ENCODE measurements at places on chromosomes 4 and X. TPM values are rescaled to one million over a fixed set of nuclear protein-coding genes. Genes with fewer than 3 reads are reported as not detected.
A peak's percentile ranks its signal among the peaks of the same experiment; 100 is the strongest.

DNA sequence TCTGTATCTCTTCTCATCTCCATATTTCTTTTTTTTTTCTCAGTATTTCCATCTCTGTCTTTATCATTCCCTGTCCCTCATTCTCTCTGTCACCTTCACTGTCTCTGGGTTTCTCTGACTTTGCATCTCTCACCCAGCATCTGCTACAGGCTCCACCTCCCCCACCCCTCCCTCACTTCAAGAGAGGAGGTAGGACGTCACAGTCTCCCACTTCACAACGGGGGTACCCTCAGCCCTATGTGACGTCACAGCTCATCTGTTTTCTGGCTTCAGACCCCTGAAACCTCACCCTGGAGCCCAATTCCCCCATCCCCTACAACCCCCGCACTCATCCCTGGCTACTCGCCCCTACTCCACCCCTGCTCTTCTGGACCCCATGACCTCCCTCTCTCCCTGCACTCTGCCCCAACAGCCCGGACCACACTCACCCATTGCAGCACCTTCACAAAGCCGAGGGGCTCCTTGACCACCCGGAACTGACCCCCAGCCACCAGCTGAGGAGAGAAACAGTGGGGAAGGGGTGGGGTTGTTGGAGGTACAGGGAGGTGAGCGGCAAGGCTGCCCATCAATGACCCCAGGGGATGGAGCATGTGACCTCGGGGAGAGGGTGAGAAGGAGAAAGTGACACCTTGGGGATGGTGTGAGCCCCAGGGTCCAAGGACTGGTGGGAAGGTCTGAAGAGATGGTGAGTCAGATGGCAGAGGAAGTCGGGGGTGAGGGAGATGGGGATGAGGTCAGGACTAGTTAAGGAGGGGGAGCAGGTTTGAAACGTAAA, 1.3 kb downstream of the SYP start:
- no peak overlapping the region for H3K4me3 ChIP-seq
- H3K27me3 ChIP-seq, result no peaks in the 10 kb centered on the region
- H3K36me3 ChIP-seq, result no peaks in the 10 kb centered on the region

DNA sequence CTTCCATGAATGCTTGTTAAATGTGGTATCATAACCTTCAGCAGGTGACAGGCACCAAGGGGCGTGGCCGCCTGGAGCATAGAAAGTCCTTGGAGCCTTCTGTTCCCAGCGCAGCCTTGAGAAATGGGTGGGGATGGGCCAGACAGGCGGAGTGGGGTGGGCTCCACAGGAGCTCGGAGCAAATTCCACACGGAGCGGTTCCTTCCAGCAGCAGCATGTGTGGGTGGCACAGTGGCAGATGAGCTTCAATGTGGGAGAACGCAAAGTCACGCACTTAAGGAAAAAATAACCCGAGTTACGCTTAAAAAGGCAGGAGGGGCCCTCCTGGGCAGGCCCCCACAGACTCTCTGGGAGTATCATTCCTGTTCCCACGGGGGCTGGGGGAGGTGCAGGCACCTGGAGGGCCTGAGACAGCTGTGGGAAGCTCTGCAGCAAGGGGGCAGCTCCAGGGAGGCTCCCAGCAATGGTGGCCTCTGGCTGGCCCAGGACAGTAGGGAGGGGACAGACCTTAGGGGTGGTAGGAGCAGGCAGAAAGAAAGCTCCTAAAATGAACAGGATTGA, 15.3 kb downstream of the TMEM271 start:
- no peak overlapping the region for H3K4me3 ChIP-seq
- no peak for DNase-seq
- H3K27me3 ChIP-seq, result no peaks in the 10 kb centered on the region
- no peaks in the 10 kb centered on the region for H3K36me3 ChIP-seq
- H3K27ac ChIP-seq, result no peak overlapping the region
- H3K4me1 ChIP-seq, result no peaks in the 10 kb centered on the region

DNA sequence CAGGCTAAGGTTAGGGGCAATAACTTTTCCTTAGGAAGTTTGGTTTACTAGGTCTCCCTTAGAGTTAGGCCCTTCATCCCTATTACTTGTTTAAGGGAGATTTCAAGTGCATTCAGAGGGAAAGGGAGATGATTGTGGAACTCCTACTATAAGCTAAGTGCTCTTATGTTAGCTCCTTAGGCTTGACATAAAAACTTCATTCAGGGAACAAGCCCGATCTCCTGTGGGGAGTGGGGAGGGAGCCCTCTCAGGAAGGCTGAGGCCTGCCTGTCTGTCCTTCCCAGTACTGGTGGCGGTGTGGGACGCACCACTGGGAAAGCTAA, 8.0 kb downstream of the KLF3 start:
- DNase-seq, result no peak
- H3K4me3 ChIP-seq, result no peak overlapping the region
- peak overlapping the region; percentile 100 for H3K27ac ChIP-seq
- no peaks in the 10 kb centered on the region for H3K36me3 ChIP-seq
- no peaks in the 10 kb centered on the region for H3K27me3 ChIP-seq

- no peaks in the 10 kb centered on the region for H3K4me1 ChIP-seq
- peaks cover 58% of the 10 kb centered on the region for H3K27me3 ChIP-seq
- H3K27ac ChIP-seq, result no peak overlapping the region
- no peak overlapping the region for H3K4me3 ChIP-seq
Measured at GRCh38 chr4:110625576-110626257, 2.8 kb upstream of the PITX2 start.

- H3K36me3 ChIP-seq, result no peaks in the 10 kb centered on the region
- no peaks in the 10 kb centered on the region for H3K27me3 ChIP-seq
- no peak overlapping the region for H3K27ac ChIP-seq
- DNase-seq, result no peak
- no peak overlapping the region for H3K4me3 ChIP-seq
- peaks cover 43% of the 10 kb centered on the region for H3K4me1 ChIP-seq
Measured at GRCh38 chr4:155419266-155419665, 42.5 kb upstream of the MAP9 start.

GRCh38 chr4:151251603-151252304, 25.2 kb upstream of the PRSS48 start:
- DNase-seq, result no peak
- no peak overlapping the region for H3K4me3 ChIP-seq
- H3K27ac ChIP-seq, result no peak overlapping the region
- peaks cover 8% of the 10 kb centered on the region for H3K4me1 ChIP-seq
- no peaks in the 10 kb centered on the region for H3K36me3 ChIP-seq
- H3K27me3 ChIP-seq, result no peaks in the 10 kb centered on the region

DNA sequence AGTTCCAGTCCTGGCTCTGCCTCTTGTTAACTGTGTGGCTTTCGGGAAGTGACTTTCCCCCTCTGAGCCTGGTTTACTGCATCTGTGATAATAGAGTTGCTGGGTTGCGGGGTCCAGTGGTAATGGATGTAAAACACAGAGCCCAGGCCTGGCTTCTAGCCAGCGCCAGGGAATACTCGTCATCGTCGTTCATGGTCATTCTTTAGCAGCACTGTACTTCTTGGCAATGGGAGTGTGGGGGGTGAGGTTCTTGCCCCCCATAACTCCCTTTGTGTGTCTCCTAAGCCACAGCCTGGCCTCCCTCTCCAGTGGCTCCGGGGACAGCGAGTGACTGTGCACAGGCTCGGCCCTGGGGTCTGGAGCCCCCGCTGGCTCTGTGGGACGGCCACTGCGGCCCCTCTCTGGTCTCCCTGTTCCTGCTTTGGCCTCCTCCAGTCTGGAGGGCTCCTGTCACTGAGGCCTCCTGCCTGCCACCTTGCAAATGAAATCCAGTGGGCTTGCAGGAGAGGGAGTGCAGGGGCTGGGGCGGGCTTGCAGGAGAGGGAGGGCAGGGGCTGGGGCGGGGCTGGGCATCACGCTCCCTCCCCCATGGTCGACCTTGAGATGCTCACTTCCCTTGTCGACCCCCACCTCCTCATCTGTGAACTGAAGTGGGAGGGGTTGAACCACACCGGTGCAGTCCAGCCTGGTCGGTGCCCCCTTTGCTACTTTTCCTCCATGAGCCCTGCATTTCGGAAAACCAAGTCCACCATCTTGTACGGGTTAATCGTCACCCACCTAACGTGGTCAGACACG, 13.2 kb downstream of the PSAPL1 start:
- no peaks in the 10 kb centered on the region for H3K27me3 ChIP-seq
- no peaks in the 10 kb centered on the region for H3K36me3 ChIP-seq
- no peaks in the 10 kb centered on the region for H3K4me1 ChIP-seq
- no peak overlapping the region for H3K4me3 ChIP-seq

DNA sequence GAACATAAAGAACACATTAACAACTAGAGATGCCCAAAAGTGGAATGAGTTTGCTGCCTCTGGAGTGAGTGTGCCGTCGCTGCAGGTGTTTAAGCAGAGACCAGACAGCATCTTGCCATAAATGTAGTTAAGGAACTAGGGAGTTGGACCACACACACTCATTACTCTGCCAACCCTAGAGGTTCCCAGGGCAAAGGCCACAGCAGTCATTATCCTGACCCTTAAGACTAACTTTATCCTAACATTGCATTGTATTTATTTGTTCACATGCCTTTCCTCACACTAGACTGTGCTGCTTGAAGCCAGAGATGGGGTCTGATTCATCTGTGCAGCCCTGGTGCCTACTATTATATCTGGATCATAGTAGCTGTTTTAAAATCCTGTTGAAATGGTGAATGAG, 16.9 kb upstream of the PLA2G12A start:
- no peaks in the 10 kb centered on the region for H3K4me1 ChIP-seq
- no peaks in the 10 kb centered on the region for H3K27me3 ChIP-seq
- no peaks in the 10 kb centered on the region for H3K36me3 ChIP-seq
- no peak overlapping the region for H3K4me3 ChIP-seq

PABPC1L2B gene
- total RNA-seq, result not detected

SULT1B1 gene
- total RNA-seq, result 0.71 TPM

All from sigmoid colon (tissue), 7 donors.